ENCODE measurements at places on chromosomes 16 and 17.

- no peak for DNase-seq
Measured at GRCh38 chr17:49595980-49596379, 20.3 kb downstream of the NXPH3 start.

- DNase-seq, result no peak
Measured at GRCh38 chr16:21125191-21125590, 25.5 kb downstream of the DNAH3 start.

GRCh38 chr16:3924763-3925162, 44.2 kb upstream of the CREBBP start:
- no peak for DNase-seq

DNA sequence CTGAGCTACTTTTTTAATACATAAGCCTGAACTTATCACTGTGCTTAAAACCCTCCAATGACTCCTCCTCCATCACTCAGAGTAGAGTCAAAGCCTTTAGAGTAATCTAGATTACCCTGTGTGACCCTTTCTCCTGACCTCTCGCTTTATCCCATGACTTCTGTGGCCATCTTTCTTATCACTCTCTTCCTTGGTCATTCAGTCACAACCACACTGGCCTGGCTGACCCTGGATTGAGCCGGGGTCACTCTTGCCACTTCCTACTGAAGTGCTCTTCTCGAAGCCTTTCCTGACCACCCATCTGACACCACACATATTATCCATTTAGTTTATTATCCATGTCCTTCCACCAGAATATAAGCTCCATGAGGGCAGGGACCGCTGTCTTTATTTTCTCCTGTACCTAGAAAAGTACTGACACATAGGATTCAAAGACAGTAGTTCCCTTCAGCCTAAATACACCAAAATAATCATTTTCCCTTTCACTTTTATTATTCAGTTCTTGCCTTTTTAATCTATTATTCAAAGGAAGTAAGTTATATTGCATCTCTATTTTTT, 28.0 kb upstream of the ABCA9 start:
- DNase-seq, result no peak

DNA sequence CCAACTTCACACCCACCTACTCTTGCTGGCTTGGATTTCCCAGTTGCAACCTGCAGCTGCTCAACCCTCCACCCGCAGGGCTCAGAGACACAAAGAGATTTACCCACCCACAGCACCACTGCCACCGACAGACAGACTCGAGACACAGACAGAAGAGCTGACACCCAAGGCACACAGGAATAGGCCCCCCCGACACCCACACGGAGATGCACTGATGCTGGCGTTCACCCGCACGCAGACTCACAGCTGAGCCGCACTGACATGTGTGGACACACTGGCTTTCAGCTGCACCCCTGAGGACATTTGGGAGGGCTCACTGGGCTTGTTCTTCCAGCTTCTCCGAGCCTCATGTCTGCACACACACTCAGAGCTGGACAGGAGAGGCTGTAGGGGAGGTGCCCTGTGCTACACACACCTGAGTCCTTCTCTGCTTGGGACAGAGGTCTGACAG, 8.2 kb downstream of the STX1B start:
- DNase-seq, result no peak

GRCh38 chr17:50540560-50541401, 6.2 kb upstream of the SPATA20 start:
- no peak for DNase-seq

DNA sequence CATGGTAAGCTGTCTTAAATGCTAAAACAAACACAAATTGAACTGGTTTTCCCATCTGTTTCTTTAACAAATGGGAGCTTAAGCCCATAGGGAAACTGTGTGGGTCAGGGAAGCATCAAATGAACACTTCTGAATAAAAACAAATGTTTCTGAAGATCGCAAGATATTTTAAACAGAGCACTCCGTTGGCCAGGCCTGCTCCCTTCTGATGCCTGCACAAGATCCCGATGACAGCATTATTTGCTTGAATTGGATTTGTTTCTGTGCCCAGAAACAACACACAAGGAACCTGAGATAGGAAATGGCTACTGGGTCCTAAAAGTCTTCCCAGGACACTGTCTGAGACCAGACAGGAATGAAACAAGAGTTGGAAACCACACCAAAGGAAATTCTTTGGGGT, 425.8 kb upstream of the ZFHX3 start:
- DNase-seq, result no peak

GRCh38 chr16:86011532-86011931, 112.6 kb downstream of the IRF8 start:
- no peak for DNase-seq

DNA sequence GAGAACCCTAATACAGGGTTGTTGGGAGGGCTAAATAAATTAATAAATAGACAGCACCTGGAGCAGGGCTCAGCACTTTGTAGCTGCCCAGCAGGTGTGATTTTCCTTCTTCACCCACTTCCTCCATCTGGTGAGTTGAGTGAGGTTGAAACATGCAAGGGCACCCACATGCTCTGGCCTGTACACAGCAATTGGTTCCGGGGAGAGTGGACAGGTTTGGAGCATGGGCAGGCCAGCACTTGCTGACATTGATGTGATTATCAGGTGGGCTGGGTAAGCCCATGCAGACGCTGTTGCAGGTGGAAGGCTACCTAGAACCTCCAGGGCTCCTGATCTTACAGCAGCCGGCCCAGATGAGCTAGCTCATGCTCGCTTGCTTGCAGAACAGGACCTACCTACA, 1.3 kb upstream of the MRTFB start:
- DNase-seq, result no peak

DNA sequence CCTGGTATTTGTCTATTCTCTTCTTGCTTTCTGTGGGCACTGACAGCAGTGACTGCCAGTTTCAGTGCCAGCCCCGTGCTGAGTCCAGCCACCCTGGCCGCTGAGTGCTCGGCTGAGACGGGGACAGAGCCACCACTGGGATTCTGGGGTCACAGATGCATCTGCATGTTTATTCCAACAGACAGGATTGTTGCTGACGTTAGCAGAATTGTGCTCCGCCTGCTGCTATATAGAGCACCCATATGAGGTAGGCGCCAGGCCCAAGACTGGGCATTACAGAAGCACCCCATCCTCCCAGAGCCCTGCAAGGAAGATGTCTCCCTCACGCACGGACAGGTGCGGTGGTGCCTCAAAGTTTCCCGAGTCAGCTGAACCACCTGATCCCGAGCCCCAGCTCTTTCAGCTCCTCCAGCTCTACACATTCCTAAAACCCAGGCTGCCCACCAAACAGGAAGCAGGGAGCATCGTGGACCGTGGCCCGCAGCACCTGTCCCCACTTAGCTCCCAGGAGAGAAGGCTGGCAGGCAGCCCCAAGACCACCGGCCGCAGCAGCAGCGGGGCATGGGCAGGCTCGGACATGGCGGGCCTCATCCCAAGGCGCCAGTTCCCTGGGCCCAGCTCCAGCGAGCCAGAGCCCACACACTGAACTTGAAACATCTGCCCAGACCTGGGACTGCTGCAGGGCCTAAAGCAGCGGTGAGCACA, 44.9 kb upstream of the RASD1 start:
- DNase-seq, result no peak

- DNase-seq, result no peak
Measured at GRCh38 chr17:69561462-69561861, 147.0 kb downstream of the MAP2K6 start.

DNA sequence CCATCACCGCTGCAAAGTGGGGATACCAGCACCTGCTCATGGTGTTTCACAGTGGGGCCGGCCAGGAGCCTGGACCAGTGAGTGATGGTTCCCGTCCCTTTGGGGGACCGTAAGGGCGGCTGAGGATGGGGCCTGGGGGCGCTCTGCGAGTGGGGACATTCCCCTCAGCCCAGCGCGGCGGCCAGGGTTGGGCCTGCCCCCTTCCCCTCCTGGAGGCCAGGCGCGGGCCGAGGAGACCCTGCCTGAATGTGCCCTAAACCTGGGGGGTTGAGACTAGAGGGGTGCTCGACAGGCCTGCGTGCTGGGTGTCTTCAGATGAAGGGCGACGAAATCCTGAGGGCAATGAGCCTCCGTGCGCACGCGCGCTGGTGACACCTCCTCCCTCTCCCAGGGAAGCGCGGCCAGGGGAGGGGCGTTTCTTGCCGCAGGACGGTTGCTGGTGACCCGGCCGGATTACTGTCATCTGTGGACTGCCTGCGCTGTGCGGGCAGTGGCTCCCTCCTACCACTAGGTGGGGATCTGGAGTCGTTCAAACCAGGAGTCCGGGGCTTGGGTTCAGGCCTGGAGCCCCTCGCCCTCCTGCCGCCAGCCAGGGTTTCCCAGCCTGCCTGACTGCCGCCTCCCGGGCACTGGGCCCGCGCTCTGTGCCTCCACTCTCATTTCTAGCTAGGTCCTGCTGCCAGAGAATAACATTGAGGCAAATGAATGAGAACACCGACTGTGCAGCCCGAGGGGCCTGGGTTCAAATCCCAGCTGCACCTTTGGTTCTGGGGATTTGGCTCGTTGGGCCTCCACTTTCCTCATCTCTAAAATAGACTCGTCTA, 17.1 kb downstream of the TBX2 start:
- DNase-seq, result peak; percentile 88

DNA sequence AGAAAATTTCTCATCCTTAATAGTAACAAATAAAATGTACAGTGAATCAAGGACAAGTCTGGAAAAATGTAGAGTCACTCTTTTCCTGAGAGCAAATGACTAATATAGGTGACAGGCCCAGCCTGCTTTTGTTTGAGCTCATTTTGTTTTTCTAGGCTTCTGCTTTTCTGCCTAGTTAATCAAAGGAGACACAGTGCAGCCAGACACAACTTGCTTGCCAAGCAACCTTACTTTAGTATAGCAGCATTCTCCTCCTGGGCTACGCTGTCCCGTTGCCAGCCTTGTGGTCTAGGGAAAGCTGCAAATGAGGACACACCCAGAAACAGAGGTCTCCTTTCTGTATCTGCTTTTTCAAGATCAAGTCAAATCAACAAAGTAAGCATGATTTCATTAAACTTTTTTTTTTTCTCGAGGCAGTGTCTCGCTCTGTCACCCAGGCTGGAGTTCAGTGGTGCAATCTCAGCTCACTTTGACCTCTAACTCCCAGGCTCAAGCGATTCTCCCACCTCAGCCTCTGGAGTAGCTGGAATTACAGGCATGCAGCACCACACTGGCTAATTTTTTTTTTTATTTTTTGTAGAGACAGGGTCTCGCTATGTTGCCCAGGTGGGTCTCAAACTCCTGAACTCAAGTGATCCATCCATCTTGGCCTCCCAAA, 17.2 kb downstream of the GINS3 start:
- DNase-seq, result peak; percentile 66

DNA sequence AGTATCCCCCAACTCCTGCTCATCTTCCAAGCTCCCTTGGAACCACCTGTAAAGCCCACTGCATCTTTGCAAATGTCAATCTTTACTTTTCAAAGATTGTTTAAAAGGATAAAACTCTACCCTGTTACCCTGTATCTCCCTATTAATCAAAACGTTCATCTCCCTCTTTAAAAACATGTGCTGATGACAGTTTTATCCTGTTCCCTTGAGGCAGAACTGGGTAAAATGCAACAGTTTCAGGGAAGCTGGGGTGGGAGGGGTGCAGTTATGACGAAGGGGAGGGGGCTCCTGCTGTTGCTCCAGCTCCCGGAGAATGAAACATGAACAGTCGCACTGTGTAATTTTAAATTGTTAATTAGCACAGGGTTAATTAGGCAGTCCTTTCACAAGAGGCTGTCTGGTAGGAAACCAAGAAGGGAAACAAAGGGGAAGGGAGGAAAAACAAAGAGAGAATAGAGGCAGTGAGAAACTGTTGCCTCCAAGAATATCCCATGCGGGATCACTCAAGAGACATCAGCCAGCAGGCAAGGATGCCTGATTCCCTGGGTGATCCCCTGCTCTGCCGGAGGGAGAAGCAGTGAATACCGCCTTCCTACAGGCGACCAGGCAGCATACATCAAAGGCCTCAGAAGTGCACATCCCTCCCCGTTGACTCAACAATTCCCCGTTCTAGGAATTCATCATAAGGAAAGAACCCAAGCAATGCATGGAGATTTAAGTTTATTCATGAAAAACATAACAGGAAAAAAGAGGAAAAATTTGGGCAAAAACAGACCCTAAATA, 84.2 kb downstream of the ZFHX3 start:
- no peak for DNase-seq

DNA sequence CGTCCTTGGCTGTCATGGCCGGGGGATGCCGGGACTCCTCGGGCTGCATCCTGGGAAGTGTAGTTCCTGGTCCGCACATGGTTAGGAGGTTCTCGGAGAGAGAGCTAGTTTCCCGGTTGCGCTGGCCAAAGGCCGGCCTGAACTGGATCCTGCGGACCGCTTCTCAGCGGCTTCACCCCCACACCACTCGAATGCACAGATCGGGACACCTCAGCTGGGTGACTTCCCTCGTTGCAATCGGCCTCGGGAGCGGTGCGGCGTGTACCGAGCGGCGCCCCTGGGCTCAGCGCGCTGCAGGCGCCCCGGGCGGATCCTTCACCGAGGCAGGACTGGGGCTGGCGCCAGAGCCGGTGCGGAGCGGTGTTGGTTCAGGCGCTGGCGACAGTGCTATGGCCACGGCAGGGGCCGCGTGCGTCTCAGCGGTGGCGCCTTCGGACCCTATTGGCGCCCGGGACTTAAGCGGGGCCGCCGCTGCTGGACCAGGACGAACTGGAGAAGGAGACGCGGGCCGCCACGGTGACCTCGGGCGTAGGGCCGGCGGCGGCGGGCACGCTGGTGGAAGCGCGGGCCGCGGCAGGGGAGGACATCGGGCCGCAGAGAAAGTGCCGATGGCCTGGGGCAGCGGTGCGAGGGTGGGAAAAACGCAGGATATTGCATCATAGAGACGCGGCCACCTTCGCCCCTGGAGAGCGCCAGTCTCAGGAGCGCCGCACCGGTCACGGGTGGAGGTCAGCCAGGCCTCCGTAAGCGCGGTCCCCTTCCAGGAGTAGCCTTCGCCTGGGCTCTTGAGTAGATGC, 11.4 kb downstream of the ZNF629 start:
- peak; percentile 86 for DNase-seq

- no peak for DNase-seq
Measured at GRCh38 chr16:11386791-11387546, 41.7 kb downstream of the RMI2 start.

DNA sequence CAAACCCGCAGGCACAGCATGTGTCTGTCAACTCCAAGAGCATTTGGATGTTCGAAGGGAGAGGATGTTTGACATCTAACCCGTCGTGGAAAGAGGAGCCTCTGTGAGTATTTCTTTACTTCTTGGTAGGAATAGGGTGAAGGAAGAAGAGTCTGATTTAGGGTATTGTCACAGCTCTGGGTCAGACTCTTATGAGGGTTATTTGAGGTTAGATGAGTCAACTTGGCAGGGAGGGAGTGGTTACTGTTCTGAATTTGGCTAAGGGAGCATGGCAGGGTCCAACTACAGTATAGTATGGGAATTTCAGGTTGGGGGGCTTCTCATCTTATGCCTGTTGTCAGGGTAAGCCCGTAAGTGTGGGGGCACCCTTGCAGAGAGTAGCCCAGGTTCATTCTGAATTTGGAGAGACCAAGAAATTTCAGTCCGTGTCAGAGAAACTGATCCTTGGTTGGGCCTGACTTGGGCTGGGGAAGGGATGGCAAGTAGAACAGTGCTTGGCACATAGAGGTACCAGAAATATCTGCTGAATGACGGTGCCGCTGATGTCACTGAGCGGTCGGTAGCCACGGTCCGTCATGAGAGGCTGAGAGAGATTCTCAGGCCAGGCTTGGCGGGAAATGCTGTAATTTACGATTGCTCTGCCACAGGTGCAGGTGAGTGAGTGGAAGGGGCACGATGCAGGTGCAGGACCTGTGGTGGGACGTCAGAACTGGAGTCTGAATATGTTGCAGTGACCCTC, 43.2 kb downstream of the MYH3 start:
- DNase-seq, result no peak

Data from kidney tubule cell (primary cell).